ENCODE measurements at places on chromosomes 5 and 9.
A peak's percentile ranks its signal among the peaks of the same experiment; 100 is the strongest.

DNA sequence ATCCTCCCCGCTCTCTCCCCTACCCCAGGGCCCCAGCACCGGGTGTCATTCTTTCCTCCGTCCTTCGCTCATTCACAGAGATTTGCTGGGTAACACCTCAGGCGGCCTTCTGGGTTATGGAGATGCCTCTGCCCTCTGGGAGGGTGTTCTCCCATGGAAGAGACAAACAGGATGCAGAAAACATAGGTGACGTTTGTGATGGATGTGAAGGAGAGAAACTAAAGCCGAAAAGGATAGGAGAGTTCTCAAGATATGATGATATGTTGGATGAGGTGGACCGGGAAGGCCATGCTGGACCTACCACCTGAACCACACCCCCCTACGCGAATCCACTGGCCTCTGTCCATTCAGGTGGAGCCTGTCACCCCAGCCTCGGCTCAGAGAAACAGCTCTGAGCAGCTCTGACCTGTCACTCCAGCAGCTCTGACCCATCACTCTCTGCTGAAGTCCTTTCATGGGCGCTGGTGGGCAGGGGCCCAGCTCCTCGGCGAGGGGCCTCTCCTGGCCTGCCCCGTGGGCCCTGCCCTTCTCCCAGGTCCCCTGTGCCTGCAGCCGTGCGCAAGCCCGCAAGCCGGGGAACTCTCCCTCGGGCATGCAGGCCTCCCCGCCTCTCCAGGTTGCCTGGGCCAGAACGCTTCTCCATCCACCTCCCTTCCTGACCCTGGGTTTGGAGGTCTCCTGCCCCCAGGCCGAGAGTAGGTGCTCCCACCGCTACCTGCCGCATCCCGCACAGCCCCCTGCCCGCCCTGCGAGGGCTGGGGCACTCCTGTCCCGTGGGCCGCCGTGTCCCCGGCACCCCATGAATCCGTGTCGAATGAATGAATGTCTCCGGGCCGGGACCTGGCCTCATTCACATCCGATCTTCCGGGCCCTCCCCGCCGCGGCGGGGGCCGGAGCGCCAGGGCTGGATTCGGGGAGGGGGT, 717 bp upstream of the NCS1 start:
- no peak for DNase-seq

GRCh38 chr5:96752341-96753016, 55.3 kb downstream of the ERAP1 start:
- DNase-seq = peak; percentile 17

- DNase-seq = no peak
Measured at GRCh38 chr9:96868709-96869108, 14.4 kb upstream of the ZNF782 start.

DNA sequence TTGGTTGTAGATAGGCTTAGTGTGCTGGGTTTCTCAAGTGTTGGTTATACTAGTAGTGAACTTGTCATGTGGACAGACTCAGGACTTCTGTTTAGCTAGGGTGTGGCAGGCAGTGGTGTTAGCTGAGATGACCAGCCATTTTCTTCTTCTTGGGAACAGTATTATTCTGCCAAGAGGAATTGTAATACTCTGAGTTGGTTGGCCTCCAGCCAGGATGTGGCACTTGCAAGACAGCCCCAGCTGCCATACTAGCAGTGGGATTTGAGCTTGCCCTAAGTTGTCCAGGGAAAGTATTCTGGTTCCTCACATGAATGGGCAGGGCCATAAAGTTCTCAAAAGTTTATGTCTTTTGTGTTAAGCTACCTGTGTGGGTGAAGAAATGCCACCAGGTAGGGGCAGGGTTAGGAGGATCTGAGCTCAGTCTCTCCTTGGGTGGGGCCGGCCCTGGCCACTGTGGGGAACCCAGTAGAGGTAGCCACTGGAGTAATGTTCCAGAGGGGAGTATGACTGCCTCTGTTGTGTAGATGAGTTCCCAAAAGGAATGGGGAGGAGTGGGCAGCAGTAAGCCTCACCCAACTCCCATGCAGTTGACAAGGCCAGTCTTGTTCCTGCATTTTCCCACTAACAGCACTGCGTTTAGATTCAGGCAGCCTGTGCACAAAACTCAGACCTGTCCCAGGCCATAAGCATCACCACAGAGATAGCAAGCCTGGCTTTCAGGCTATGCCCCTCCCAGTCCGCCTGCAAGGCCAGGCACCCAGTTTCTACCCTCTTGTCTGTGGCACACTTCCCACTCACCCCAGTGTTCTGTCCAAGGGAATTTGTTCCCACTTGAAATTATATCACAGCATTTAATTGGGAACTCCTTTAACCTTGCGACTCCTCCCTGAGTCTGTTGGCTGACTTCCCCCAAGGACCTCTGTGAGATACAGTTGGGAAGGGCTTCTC, 250.7 kb downstream of the ANXA1 start:
- no peak for DNase-seq

DNA sequence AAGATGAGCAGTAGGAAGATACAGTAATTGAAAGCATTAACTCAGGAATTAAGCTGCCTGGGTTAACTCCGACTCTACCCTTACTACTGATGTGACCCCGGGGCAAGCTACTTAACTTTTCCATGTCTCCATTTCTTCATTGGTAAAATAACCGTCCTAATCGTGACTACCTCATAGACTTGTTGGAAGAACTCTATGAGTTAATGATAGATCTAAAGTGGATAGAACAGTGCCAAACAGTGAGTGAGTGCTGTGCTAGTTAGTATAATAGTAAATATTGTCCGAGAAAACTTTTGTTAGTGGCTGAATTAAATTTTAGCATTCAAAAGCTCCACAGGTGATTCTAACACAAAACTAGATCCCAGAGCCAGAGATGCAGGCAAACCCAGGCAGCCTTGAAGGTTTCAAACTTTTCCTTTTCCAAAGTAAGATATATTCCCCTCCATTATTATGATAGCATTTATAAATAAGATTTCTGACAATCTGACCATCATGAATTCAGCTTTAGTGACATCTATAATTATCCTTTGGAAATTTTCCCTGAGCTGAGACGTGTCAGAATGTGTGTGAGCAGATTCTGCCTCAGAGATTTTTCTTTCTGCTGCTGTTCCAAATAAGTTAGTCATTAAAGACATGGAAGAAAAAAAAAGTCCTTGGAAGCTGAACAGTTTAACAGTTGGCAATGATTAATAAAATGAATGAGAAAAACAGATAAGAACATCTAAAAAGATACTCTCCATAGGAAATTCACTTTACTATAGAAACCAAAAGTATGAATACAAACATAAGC, 369.5 kb downstream of the PRELID2 start:
- DNase-seq = no peak

- no peak for DNase-seq
Measured at GRCh38 chr9:115944166-115944948, 209.2 kb upstream of the PAPPA start.

DNA sequence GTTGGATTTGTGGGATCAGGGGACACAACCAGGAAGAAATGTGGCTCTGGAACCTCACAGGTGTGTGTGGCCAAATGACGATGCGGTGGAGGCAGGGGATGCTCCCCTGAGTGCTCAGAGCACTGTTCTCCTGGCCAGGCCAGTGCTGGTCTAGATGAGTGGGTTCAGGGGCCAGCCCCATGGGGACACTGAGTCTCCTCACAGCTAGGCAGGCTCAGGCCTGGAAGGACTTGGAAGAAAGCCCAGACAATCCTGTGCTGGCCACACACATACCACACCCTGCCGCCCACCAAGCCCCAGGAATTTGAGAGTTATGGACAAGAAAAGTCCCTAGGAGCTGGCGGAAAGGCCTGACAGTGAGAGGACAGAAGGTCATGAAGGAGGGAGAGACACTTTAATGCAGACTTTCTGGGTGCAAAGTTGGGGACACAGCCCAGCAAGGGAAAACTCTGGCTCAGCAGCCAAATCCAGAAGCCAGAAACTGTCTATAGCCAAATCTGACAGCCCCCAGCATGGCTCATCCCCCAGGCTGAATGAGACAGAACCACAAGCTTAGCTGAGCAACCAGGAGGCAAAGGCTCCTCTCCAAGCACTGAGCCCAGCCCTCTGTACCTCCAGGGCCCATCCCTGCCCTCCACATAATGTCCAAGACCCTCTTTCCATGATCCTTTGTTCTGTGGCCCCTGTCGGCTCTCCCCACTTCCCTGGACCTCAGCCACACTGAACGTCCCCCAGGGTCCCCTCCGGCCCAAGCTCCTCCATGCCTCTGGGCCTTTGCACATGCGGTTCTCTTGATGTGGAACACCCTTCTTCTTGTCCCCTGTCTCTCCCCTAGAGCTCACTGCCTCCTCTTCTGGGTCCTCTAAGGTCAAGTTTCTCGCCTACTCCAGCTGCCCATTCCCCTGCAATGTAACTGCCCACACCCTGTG, 22.4 kb downstream of the LHX6 start:
- DNase-seq = no peak

- DNase-seq = no peak
Measured at GRCh38 chr5:146240951-146241350, 37.5 kb downstream of the RBM27 start.

DNA sequence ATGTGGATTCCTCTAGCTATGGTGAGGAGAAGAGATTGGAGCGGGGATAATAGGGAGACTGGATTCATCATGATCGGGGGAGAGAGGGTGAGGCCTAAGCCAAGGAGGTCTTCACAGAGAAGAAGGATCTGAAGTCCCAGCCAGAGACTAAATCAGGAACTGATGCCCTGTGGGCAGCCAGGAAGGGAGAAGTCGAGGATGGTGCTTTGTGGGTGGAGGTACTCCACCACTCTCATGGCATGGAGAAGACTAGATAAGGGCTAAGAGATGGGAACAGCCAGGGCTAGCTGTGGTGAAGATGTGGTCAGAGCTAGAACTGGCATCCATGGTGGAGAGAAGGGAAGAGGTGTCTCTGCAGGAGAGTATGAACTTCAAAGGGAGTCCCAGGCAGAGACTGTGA, 3.0 kb upstream of the RGS14 start:
- no peak for DNase-seq

- DNase-seq = no peak
Measured at GRCh38 chr9:75033791-75034473, 5.8 kb upstream of the CARNMT1 start.

DNA sequence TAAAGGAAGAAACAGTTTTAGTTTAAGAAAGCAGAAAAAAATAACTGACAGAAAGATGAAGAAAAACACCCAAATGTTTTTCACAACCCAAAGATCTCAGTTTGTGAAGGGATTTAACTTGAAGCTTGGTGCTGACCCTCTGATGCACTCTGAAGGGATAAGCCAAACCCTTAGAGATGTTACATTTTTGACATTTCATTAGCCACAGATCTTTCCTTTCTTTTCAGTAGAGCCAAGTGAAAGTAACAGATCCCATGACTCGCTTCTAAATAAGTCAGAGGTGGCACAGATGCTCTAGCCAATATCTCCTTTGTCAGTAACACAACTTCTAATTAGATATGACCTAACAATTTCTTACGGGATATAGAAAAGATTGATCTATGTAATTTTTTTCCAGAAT, 394.5 kb upstream of the EDIL3 start:
- no peak for DNase-seq

GRCh38 chr5:112693301-112693700, 44.4 kb upstream of the APC start:
- DNase-seq = no peak

DNA sequence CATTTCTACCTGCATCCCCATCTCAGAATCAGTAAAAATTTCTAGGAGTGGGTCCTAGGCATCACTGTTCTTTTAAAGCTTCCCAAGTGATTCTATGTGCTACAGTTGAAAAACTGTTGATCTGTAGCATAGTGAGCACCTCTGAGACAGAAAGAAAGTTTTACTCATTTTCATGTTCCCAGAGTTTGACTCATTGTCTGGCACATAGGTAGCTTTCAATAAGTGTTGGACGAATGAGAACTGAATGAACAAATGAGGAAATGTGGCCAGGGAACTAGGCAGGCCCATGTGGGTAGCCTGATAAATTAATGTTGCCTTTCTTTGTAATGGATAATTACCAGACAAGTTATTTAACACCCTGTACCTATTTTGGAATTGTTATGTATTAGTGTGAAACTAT, 33.8 kb downstream of the RNF180 start:
- no peak for DNase-seq

DNA sequence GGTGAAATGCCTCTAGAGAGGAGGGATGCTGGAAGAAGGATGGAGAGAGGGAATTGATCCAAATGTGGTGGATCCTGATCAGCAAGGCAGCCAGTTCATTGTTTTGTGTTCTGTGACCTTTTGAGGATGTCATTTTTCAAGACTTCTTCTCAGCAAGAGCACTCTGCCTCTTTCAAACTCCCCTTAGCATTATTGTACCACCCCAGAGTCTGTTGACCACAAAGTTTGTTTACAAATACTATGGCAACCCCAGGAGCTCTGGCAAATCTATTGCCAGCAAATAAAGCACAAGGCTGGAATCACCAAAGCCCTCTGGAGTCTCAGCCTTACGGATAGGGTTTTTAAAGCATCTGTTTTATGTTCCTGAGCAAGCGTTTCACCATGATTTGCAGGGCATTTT, 76.2 kb upstream of the SLC1A3 start:
- DNase-seq = no peak

DNA sequence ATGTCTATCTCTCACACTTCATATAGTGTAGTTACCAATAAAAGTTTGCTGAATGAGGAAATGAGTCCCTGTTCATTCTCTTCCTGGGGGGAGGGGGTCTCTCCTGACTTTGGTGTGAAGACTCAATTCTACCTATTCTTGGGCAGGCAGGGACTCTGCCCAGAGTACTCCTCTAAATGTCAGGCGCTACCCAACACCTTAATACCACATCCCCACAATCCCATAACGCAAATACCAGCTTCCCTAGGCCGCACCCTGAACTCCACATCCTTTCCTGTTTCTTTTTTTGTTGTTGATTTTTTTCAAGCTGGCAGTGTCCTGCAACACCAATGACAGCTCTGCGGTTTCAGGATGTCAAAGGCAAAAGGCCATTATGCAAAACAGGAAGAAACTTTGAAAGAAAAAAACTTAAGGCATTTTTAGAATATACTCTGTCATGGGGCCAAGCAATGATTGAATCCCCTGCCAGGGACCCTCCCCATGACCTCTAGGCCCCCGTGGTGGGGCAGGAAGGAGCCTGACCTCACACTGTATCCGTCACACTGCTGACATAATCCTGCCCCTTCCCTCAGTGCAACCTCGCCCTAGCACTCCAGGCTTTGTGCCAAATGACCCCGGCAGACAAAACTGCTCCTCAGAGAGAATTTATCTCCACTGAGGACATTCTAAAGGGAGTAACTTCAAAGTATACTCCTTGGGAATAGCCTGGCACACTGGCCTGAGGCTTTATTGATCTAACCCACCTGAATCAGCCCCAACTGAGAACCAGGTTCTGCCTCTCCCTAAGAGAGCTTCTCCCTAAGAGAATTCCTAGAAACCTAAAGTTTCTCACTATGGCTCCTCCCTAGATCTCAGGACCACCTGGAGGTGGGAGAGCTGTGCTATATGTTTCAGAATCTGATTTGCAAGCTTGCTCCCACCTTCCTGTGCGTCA, 8.0 kb downstream of the B4GALT1 start:
- DNase-seq = no peak

- no peak for DNase-seq
Measured at GRCh38 chr5:15720515-15720914, 220.5 kb downstream of the FBXL7 start.

DNA sequence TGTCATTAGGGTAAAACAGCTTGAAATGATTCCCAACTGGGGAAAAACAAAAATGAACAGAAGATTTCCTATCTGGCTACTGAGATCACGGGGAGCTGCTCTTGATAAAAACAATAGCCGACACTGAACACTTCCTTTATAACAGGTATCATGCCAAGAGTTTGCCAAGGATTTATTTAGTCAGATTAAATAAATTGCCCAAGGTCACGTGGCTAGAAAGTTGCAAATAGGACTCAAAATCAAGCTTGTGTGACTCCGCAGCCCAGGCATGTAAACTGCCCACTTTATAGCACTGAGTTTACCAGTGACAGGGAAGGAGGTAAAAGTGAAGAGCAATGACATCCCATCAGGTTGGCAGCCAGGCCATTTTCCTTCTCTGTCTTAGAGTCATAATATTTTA, 120.7 kb upstream of the ZNF618 start:
- no peak for DNase-seq
